ENCODE measurements at places on chromosomes 4 and X. TPM values are rescaled to one million over a fixed set of nuclear protein-coding genes. Genes with fewer than 3 reads are reported as not detected.

DNA sequence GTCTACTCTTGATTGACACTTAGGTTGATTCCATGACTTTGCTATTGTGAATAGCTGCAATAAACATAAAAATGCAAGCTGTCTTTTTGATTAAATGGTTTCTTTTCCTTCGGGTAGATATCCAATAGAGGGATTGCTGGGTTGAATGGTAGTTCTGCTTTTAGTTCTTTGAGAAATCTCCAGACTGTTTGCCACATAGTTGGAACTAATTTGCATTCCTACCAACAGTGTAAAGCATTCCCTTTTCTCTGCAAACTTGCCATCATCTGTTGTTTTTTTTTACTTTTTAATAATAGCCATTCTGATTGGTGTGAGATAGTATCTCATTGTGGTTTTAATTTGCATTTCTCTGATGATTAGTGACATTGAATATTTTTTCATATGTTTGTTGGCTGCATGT is 122.2 kb upstream of the PRKG2 start:
- DNase-seq = no peak
- H3K27me3 ChIP-seq = no peaks in the 10 kb centered on the region
- no peak overlapping the region for H3K27ac ChIP-seq
- no peaks in the 10 kb centered on the region for H3K36me3 ChIP-seq
- no peaks in the 10 kb centered on the region for H3K4me1 ChIP-seq

- no peak overlapping the region for H3K27ac ChIP-seq
- DNase-seq = no peak
- H3K4me1 ChIP-seq = peaks cover 4% of the 10 kb centered on the region
- no peaks in the 10 kb centered on the region for H3K36me3 ChIP-seq
- H3K27me3 ChIP-seq = peaks cover 4% of the 10 kb centered on the region
- no peak overlapping the region for H3K4me3 ChIP-seq
Observed at GRCh38 chr4:5706486-5707290, 1.7 kb downstream of the EVC2 start.

- H3K4me1 ChIP-seq = peaks cover 26% of the 10 kb centered on the region
Observed at GRCh38 chrX:41875142-41875541, 48.2 kb downstream of the CASK start.

GRCh38 chrX:142978130-142978684 is 47.5 kb upstream of the SPANXN4 start:
- no peaks in the 10 kb centered on the region for H3K36me3 ChIP-seq
- H3K4me3 ChIP-seq = no peak overlapping the region
- no peak overlapping the region for H3K27ac ChIP-seq
- no peaks in the 10 kb centered on the region for H3K27me3 ChIP-seq

DNA sequence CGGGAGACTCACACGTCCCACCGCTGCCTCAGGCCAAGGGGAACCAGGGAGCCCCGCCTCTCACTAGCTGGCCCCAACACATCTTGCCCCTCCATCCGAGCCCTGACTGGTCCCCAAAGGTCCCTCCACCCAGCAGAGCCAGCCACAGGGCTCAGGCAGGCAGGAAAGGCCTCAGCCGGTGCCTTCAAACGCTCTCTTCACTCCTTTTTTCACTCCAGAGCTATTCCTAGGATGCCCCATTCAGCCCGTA is 1.5 kb upstream of the ARHGAP4 start:
- no peak for DNase-seq
- H3K36me3 ChIP-seq = peaks cover 2% of the 10 kb centered on the region
- peak overlapping the region; percentile 96 for H3K27ac ChIP-seq

- H3K4me1 ChIP-seq = no peaks in the 10 kb centered on the region
- peaks cover 15% of the 10 kb centered on the region for H3K27me3 ChIP-seq
- no peaks in the 10 kb centered on the region for H3K36me3 ChIP-seq
- no peak overlapping the region for H3K4me3 ChIP-seq
- H3K27ac ChIP-seq = no peak overlapping the region
- DNase-seq = no peak
Observed at GRCh38 chr4:78557841-78558240, 6.3 kb downstream of the ANXA3 start.

DNA sequence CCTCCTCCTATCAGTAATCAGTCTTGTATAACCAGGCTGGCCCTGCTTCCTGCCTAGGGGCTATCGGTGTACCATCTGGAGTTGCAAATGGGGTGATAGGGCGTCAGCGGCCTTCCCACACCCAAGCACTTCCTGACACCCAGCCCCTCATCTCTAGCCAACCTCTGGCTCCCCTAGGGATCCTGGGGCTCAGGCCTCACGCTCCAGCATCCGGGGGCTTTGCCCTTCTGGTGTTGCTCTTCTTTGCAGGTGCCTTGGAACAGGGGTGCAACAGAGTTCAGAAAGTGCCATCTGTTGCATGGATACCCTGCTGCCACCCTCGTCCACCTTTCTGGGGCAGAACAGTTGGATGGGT is 4.1 kb downstream of the IL9R start:
- no peak overlapping the region for H3K4me3 ChIP-seq
- peaks cover 3% of the 10 kb centered on the region for H3K4me1 ChIP-seq
- DNase-seq = no peak
- no peak overlapping the region for H3K27ac ChIP-seq
- H3K36me3 ChIP-seq = no peaks in the 10 kb centered on the region

DNA sequence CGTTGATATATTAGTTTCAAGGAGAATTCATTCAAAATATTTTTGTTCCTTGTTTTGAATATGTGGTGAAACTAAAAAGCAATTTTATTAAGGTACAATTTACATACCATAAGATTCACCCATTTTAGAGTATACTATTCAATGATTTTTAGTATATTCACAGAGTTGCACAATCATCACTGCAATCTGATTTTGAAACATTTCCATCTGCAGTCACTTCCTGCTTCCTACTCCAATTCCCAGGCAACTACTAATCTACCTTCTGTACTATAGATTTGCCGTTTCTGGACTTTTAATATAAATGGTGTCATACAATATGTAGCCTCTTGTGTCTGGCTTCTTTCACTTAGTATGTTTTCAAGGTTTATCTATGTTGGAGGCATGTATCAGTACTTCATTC is 71.3 kb downstream of the SLC9A7 start:
- H3K36me3 ChIP-seq = no peaks in the 10 kb centered on the region
- H3K27ac ChIP-seq = no peak overlapping the region
- no peak for DNase-seq
- no peak overlapping the region for H3K4me3 ChIP-seq

- no peaks in the 10 kb centered on the region for H3K36me3 ChIP-seq
- no peak overlapping the region for H3K4me3 ChIP-seq
- no peak for DNase-seq
- no peaks in the 10 kb centered on the region for H3K4me1 ChIP-seq
Observed at GRCh38 chr4:39786838-39787237, 88.9 kb downstream of the UBE2K start.

DNA sequence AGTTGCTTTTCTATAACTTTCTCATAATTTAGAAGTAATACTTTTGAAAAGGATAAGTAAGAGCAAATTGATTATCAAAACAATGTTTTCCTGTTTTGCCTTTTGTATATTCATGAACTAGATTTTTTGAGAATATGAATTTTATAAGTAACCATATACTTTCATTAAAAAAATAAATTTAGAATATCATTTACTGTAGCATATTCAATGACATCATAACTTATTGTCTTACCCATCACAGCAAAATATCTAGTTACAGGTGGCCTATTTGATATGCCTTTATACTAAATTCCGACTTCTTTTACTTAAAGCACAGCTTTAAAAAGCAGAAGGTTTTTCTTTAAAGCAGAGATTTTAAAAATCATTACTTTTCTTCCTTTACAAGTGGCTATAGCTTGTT is 20.1 kb downstream of the BLTP1 start:
- DNase-seq = no peak
- H3K4me1 ChIP-seq = no peaks in the 10 kb centered on the region

DNA sequence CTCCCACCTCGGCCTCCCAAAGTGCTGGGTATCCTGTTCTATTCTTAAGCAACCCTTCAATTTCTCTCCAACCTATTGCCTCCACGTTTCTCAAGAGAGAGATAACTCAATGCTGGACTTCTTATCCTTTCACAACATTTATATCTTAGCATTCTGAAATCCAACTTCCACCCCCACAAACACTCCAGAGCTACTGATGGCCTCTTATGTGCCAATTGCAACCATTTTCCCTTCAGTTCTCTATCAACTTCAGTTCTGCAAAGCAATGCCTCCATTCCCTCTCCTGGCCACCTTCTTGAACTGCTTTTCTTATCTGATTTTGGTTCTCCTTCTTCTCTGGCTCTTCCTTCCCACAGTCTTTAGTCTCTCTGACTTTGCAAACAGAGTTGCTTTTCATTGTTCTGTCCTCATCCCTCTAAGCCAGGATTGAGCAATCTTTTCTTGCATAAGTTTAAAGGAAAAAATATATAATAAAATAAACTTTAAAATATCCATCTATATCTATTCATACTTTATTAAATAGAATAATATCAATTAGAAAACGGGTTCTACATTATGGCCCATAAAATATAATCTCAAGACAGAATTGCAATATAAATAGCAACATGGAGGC is 3.6 kb upstream of the STBD1 start:
- DNase-seq = no peak
- H3K36me3 ChIP-seq = no peaks in the 10 kb centered on the region
- H3K27ac ChIP-seq = no peak overlapping the region
- no peaks in the 10 kb centered on the region for H3K27me3 ChIP-seq
- no peak overlapping the region for H3K4me3 ChIP-seq

DNA sequence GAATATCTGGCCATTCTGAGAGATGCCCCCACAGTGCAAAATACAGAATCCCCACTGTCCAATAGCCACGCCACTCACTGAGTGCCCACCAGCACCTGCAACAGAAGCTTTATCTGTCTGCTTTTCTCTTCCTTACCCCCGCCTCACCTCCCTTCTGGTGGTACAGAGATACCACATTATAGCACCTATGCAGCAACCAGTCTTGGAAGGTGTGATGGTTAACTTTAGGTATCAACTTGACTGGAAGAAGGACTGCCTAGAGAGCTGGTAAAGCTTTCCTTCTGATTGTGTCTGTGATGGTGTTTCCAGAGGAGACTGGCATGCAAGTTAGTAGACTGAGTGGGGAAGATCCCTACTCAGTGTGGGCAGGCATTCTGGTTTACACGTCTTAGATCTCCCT is 61.8 kb upstream of the TXK start:
- H3K27ac ChIP-seq = no peak overlapping the region
- no peaks in the 10 kb centered on the region for H3K36me3 ChIP-seq
- H3K4me3 ChIP-seq = no peak overlapping the region
- DNase-seq = no peak

DNA sequence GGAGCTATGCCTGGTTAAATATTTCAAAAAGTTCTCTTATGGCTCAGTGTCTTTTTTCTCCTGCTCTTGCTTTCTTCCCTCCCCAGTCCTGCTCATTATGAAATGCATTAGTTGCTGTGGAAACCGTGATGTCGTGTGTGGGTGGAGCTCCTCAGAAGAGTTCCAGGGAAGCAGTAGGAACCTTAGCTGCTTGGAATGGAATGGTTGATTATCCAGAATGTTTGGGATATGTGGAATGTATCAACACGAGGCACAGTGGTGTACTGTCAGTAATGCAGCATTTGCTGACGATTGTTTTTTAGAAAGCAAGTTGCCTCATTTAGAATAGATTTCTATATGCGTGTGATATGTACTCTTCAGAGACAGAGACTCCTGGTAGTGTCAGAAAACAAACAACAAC is 333.2 kb downstream of the ARHGAP10 start:
- no peak overlapping the region for H3K27ac ChIP-seq
- peaks cover 11% of the 10 kb centered on the region for H3K4me1 ChIP-seq

GRCh38 chr4:4607336-4608213 is 65.7 kb upstream of the STX18 start:
- no peak overlapping the region for H3K27ac ChIP-seq
- DNase-seq = no peak
- H3K36me3 ChIP-seq = no peaks in the 10 kb centered on the region
- no peaks in the 10 kb centered on the region for H3K4me1 ChIP-seq
- no peaks in the 10 kb centered on the region for H3K27me3 ChIP-seq

GRCh38 chrX:86421771-86422170 is 273.5 kb downstream of the DACH2 start:
- H3K36me3 ChIP-seq = no peaks in the 10 kb centered on the region
- H3K27me3 ChIP-seq = no peaks in the 10 kb centered on the region
- no peak for DNase-seq
- no peak overlapping the region for H3K27ac ChIP-seq
- H3K4me1 ChIP-seq = no peaks in the 10 kb centered on the region
- H3K4me3 ChIP-seq = no peak overlapping the region

DNA sequence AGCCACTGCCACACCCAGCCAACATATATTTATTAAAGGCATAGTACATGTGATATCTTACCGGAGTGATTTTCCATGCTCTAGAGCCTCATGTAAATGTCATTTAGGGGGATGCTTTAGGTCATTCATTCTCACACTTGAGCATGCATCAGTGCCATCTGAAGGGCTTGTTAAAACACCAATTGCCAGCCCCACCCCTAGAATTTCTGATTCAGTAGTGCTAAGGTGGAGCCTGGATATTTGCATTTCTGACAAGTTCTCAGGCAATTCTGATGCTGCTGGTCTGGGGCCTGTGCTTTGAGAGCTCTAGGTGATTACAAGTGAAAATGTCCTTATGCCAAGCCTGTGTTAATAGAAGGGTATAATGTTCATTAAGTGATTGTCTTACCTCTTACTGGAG is 107.7 kb downstream of the PHEX start:
- H3K36me3 ChIP-seq = no peaks in the 10 kb centered on the region
- no peaks in the 10 kb centered on the region for H3K4me1 ChIP-seq
- no peak overlapping the region for H3K4me3 ChIP-seq
- DNase-seq = no peak

DNA sequence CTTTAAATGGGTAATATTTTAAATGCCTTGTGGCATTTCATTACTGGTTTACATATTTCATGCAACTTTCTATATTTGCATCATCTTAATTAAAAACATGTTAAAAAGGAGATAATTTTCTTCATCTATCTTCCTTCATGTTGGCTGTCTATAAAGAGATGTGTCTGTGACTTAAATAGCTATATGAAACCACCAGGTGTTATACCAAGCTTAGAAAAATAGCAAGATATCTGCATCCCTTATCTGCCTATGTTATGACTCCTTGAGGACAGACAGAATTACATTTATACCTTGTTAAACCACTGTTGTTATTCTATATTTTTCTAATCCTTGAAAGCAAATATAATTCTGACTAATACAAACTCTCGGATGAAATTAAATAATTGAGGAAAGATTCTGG is 763.8 kb upstream of the GALNTL6 start:
- no peaks in the 10 kb centered on the region for H3K36me3 ChIP-seq
- no peak overlapping the region for H3K27ac ChIP-seq
- H3K4me3 ChIP-seq = no peak overlapping the region

- no peaks in the 10 kb centered on the region for H3K36me3 ChIP-seq
- H3K4me3 ChIP-seq = no peak overlapping the region
- H3K4me1 ChIP-seq = no peaks in the 10 kb centered on the region
- no peak overlapping the region for H3K27ac ChIP-seq
Observed at GRCh38 chrX:23435108-23435507, 100.5 kb downstream of the PTCHD1 start.

OPN1LW gene
- not detected for total RNA-seq

BTC gene
- not detected for total RNA-seq

NLRP2B gene
- not detected for total RNA-seq

MAGEC3 gene
- not detected for total RNA-seq

NELFA gene
- total RNA-seq = 50.7 TPM

ARAP2 gene
- total RNA-seq = 92.2 TPM

SMR3B gene
- not detected for total RNA-seq

TCEAL9 gene
- 1.2 TPM for total RNA-seq

NR3C2 gene
- total RNA-seq = 16.1 TPM

PNMA6F gene
- total RNA-seq = not detected

SPANXC gene
- total RNA-seq = not detected

PPP4R3C gene
- not detected for total RNA-seq

NAT8L gene
- total RNA-seq = 0.15 TPM
